ENCODE measurements at places on chromosomes 13 and 19.

DNA sequence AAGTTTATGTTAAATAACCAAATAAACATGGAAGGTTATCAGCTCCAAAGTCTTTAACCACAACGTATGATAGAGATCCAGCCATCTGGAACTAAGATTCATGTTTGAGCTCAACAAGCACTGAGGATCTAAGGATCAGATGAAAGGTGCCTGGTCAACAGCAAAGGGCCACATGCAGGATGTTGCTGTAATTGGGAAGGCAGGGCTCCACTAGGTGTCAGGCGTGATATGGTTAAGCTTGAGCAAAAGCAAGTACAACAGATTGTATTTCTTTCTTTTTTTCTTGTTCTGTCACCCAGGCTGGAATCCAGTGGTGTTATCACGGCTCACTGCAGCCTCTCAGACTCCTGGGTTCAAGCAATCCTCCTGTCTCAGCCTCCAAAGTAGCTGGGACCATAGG, 12.0 kb downstream of the EBPL start:
- DNase-seq, result no peak

DNA sequence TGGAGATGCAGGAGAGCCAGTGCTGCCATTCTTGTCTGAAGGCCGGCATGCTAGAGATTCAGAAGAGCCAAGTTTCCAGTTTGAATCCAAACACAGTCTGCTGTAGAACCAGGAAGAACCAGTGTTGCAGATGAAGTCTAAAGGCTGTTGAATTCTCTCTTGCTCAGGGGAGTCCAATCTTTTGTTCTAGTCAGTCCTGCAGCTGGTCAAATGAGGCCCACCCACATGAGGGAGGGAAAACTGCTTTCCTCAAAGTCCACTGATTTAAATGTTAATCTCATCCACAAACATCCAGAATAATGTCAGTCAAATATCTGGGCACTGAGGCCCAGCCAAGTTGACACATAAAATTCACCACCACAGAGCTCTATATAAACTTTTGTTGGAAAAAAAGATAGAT, 136.6 kb downstream of the FRY start:
- DNase-seq, result no peak

GRCh38 chr19:47081095-47081494, 32.5 kb downstream of the ZC3H4 start:
- no peak for DNase-seq

- DNase-seq, result no peak
These were observed 60.4 kb downstream of the MYO9B start for GRCh38 chr19:17136021-17136420.

DNA sequence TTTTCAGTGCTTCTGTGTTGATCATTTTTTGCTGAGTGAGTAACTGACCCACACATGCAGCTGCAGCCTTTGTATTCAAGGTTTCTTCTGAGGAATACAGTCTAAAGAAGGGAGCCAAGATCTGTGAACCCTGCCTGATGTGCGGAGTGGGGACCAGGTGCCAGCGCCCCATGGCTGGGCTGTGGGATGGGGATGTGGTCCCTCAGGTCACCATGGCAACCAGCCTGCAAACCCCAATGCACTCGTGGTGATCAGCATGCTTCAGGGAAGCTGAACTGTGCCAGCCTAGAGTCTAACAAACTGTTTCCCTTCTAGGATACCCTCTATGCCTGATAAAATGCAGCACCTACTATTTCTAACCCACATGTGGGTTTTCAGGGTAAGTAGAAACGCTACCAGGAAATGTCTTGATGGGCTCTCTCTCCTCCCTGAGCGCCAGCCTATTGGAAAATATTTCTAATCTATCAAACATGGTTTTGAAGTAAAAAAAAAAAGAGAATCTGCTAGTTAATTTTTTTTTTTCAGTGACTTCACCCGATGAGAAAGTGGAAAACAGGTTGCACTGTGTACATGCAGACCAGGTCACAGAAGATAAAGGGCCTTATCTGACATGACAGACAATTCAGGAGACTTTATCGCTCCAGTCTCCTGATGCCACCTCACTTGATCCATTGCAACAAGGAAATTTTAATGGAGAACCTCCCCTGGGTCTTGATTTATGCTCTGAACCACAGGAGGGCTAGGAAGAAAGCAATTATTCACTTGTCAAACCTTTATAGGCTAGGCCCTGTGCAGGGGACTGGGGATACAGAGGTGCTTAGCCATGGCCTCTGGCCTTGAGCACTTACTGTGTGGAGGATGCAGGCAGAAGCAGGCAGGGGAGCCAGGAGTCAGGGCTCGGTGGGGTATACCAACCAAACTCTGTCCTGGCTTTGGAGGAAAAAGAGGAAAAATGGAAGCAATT, 51.1 kb downstream of the RASL11A start:
- no peak for DNase-seq

DNA sequence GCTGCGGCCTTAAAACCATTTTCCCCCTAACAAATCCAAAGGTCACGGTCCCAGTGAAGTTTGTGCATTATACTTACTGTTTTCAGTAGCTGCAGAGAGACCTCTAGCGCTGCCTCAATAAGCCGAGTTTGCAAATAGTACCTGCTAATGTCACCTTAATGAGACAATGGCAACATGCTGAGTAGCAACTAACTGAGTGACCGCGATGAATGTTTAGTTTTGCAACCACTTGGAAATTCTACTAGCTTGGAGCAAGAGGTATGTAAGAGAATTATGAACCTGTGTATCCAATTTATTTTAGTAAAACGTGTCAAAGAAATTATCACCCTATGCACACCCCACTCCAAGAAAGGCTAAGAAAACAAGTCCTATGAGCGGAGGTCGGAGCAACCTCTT, 1.2 kb downstream of the KPNA3 start:
- no peak for DNase-seq

DNA sequence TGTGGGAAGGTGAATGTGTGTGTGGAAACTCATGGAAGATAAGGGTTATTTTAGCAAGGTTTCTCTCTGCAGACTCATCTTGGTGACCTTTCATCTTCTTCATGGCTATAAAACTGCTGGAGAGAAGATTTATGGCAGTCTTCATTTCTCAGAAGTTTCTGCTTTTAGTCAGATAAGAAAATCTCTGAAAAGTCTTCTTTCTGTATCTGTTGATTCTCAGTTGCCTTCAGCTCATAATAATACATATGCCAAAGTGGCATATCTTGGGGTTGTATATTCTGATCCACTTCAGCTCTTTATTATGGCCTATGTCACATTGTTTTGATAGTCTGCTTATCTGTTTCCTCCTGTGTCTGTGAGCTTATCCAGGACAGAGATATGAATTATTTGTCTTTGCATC, 143.3 kb upstream of the TMTC4 start:
- DNase-seq, result no peak

GRCh38 chr13:109665781-109666249, 120.6 kb downstream of the IRS2 start:
- DNase-seq, result no peak

- DNase-seq, result no peak
These were observed 12.3 kb upstream of the MISP start for GRCh38 chr19:738509-739128.

DNA sequence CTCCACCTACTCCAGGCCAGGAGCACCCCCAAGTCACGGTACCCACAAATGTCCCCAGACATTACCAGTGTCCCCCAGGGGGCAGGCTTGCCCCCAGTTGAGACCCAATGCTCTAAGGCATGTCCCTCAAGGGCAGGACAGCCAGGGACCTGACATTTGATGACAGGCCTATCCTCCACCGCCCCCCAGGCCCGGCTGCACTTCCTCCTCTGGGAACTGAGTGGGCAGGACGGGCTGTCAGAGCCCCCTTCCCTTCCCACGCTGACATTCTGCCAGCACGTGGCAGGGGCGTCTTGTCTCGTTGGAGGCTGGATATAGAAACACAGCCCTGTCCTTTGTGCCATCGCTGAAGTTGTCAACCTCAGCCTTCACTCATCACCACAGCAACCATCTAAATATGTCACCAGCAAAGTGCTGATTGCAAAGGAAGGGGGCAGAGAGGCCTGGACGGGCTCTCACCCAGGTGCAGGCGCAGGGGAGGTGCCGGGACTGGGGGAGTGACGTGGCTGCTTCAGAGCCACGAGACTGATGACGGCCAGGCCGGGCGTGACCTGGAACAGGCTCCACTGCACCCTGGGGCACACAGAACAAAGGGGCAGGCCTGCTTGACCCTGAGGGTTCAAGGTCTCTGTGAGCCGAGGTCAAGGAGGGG, 38.4 kb downstream of the GNG7 start:
- peak; percentile 44 for DNase-seq

- DNase-seq, result peak; percentile 94
These were observed 37.6 kb upstream of the C1QTNF9 start for GRCh38 chr13:24271601-24272451.

GRCh38 chr13:39597838-39598237, 5.2 kb downstream of the LHFPL6 start:
- no peak for DNase-seq

DNA sequence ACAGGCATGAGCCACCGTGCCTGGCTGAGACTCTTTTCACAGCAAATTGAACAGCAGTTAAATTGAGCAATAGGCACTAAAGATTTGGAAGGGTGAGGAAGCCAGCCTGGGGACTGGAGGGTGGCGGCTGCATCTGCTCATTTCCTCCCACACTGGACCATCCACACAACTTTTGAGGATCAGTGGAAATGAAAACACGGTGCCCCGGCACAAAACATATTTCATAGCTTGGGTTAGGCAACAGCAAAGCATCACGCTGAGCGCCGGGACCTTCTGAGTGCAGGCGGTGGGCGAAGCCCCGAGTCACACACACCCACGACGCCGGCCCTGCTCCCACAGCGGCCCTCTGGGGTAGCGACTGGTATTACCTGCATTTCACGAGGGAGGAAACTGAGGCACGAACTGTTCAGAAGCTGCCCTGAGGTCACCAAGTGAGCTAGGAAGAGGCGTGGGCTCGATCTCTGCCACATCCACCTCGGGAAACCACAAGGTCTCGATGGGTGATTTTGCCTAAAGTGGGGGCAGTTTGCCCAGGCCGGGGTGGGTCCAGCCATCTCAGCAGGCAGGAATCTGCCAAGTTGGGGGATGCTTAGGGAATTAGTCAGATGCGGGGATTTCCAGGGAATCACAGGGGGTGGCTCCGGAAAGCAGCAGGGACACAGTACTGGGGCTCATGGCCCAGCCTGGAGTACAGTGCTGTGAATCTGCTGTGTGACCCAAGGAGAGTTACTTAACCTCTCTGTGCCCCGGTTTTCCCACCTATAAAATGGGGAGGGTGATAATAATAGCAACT, 3.5 kb upstream of the SBNO2 start:
- no peak for DNase-seq

GRCh38 chr13:94073007-94073744, 406.3 kb downstream of the DCT start:
- DNase-seq, result no peak

GRCh38 chr13:73390100-73390499, 331.3 kb downstream of the KLF5 start:
- DNase-seq, result no peak

DNA sequence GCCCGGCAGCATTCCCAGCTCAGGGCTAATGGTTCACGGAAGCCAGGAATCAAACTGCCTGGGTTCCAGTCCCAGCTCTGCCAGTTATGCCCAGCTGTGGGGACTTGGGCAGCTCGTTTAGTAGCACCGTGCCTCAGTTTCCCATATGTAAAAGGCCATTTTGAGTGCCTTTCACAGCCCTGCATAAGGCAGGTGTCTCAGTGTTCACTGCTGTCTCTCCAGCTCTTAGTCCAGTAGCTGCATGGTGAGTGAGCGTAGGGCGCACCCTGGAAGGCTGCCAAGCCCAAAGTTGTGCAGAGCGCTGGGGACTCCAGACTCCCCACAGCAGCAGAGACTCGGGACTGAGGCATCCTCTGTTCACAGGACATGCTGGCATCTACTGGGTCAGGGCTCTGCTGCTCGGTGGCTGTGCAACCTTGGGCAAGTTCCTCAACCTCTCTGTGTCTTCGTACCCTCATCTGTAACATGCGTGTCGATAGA, 5.5 kb downstream of the RPL28 start:
- no peak for DNase-seq

DNA sequence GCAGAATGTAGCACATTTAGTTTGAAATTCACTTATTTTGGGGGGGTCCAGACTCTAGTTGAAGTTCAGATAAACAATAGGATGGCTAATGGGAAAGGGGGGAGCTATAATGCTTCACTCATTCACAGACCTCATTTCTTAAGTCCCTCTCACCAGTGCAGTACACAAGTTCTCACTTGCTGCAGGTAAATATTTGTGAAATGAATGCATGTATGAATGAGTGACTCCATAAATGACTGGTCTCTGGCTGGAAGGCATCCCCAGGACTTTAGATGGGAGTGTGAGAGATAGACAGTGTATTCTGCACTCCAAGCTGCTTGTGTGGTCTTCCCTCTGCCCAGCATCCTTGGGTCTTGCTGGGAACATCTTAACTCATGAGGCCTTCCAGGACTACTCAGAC, 169.2 kb downstream of the ZIC5 start:
- DNase-seq, result no peak

DNA sequence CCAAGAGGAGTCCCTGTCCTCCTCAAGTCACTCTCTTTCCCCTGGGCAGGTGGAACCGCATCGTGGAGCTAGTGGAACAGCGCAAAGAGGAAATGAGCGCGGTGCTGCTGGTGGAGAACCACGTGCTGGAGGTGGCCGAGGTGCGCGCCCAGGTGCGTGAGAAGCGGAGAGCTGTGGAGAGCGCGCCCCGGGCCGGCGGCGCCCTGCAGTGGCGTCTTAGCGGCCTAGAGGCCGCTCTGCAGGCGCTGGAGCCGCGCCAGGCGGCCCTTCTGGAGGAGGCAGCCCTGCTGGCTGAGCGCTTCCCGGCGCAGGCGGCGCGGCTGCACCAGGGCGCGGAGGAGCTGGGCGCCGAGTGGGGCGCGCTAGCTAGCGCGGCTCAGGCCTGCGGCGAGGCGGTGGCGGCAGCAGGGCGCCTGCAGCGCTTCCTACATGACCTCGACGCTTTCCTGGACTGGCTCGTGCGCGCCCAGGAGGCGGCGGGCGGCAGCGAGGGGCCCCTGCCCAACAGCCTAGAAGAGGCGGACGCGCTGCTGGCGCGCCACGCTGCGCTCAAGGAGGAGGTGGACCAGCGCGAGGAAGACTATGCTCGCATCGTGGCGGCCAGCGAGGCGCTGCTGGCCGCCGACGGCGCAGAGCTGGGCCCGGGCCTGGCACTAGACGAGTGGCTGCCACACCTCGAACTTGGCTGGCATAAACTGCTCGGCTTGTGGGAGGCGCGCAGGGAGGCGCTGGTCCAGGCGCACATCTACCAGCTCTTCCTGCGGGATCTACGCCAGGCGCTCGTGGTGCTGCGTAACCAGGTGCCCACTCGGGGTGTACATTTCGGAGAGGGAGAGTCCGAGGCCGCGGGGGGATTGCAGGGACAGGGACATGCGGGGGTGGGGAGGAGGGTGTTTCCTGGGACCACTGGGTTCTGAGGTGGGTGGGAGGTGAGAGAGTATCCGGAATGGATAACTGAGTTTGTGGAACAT, 52.8 kb downstream of the SPTBN4 start:
- no peak for DNase-seq

Data from hippocampal formation (tissue), 2 donors.